A549 treated with CpdA at 1 μM for 4 hours (cell line): ENCODE measurements at places on chromosomes 16 and 17. TPM values are rescaled to one million over a fixed set of nuclear protein-coding genes. Genes with fewer than 3 reads are reported as not detected.

Gene HSF5
- not detected in 5 replicates for total RNA-seq

Gene NOS2
- total RNA-seq = 0.08 to 0.15 TPM (median 0.10 TPM) in 5 replicates

Gene SERPINF2
- total RNA-seq = 1.3 to 2.2 TPM (median 2.0 TPM) in 5 replicates

Gene ESRP2
- 0.05 to 0.21 TPM (median 0.12 TPM) in 4 of 5 replicates, not detected in the other for total RNA-seq

Gene PRAC1
- total RNA-seq = not detected in 5 replicates

Gene SYCE1L
- total RNA-seq = 5.3 to 11.9 TPM (median 8.4 TPM) in 5 replicates

Gene ELP5
- 117 to 137 TPM (median 127 TPM) in 5 replicates for total RNA-seq

Gene MGAT5B
- 17.4 to 24.1 TPM (median 23.1 TPM) in 5 replicates for total RNA-seq

Gene SPECC1
- total RNA-seq = 47.6 to 63.9 TPM (median 49.1 TPM) in 5 replicates

Gene PPP1R27
- total RNA-seq = 0.18 to 0.40 TPM in 2 of 5 replicates, not detected in the others

Gene PIRT
- not detected in 5 replicates for total RNA-seq

Gene CD300LB
- total RNA-seq = 0.06 to 0.22 TPM (median 0.09 TPM) in 3 of 5 replicates, not detected in the others

Gene HOXB6
- 4.8 to 6.8 TPM (median 5.4 TPM) in 5 replicates for total RNA-seq

Gene SLC13A5
- total RNA-seq = 0.13 to 0.62 TPM (median 0.15 TPM) in 5 replicates

Gene CES3
- 1.7 to 2.3 TPM (median 2.0 TPM) in 5 replicates for total RNA-seq

Gene ARHGDIG
- total RNA-seq = 1.8 to 3.8 TPM (median 2.5 TPM) in 5 replicates

Gene PIK3R6
- not detected in 5 replicates for total RNA-seq

Gene CES5A
- total RNA-seq = 0.03 TPM in 1 of 5 replicates, not detected in the others

Gene GAS7
- 0.21 to 0.57 TPM (median 0.43 TPM) in 5 replicates for total RNA-seq

Gene TBX6
- 0.25 to 0.53 TPM (median 0.32 TPM) in 4 of 5 replicates, not detected in the other for total RNA-seq

Gene ST6GALNAC1
- 0.30 to 0.31 TPM in 2 of 5 replicates, not detected in the others for total RNA-seq

Gene IKZF3
- total RNA-seq = not detected in 5 replicates

Gene COTL1
- total RNA-seq = 435 to 605 TPM (median 537 TPM) in 5 replicates

Gene SRCIN1
- 0.84 to 3.1 TPM (median 2.3 TPM) in 5 replicates for total RNA-seq

Gene RAB26
- total RNA-seq = 1.8 to 4.3 TPM (median 4.1 TPM) in 5 replicates

Gene CETP
- not detected in 5 replicates for total RNA-seq
